Stimulated activated naive CD4-positive, alpha-beta T cell (primary cell): ENCODE measurements at places on chromosomes 5 and 9.

DNA sequence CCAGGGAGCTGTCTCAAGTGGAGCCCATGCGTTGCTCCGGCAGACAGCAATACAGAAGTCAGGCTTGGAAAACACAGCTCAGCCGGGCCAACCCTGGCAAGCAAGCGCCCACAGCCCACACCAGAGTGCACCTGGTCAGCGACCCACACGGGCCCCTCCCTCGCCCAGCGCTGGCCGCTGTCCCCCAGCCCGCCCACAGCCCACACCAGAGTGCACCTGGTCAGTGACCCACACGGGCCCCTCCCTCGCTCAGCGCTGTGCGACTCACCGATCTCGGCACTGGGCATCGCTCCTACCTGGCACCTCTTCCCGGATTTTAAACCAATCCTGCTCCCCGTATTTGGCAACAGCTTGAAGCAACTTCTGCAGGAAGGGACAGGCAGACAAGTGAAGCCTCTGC is 12.8 kb downstream of the SNAPC4 start:
- DNase-seq, result no peak

- DNase-seq, result no peak
These were observed 147.9 kb upstream of the TBCA start for GRCh38 chr5:77924081-77924480.

- DNase-seq, result no peak
These were observed 60.4 kb upstream of the SMIM23 start for GRCh38 chr5:171725205-171725601.

DNA sequence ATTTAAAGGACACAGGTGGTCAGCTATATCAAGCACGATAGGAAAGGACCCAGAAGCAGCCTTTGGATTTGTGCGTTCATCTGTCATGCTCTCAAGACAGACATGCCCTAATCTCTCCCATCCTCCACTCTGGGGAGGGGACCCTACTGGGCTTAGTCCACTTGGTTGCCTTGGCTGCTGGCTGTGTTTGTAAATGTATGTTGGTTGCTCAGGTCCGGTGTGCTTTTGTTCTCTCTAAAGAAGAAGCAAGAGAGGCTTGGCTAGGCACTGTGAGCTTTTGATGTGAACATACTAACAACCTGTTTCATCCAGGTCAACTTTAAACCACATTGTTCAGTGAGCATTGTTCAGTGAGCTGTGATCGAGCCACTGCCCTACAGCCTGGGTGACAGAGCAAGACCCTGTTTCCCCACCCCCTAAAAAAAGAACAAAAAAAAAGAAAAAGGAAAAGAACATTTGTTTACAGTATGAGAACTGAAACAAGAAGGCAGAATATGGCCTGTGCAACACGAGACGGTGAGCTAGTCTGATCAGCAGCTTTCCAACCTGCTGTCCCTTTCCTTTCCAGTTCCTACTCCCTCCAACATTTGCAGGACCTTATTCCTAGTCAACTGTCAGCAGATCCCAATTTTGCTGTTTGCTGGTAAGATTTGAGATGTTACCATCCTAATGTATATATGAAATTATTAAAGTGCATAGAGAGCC is 228.3 kb downstream of the ARHGAP26 start:
- DNase-seq, result no peak

DNA sequence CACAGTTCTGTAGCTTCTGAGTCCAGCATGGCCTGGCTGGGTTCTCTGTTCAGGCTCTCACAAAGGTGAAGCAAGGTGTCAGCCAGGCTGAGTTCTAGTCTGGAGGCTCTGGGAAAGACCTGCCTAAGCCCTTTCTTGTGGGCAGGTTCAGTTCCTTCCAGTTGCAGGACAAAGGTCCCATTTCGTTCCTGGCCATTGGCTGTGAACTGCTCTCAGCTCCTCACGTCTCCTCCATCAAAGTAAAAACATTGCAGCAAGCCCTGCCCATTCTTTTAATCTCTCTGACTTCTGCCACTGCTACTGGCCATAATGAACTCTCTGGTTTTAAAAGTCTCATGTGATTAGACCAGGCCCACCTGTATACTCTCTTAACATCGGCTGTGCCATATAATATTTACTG is 61.6 kb upstream of the BARX1 start:
- no peak for DNase-seq

GRCh38 chr9:71896761-71897160 is 14.2 kb downstream of the ABHD17B start:
- no peak for DNase-seq

GRCh38 chr5:170348137-170348633 is 41.0 kb downstream of the KCNMB1 start:
- DNase-seq, result no peak

DNA sequence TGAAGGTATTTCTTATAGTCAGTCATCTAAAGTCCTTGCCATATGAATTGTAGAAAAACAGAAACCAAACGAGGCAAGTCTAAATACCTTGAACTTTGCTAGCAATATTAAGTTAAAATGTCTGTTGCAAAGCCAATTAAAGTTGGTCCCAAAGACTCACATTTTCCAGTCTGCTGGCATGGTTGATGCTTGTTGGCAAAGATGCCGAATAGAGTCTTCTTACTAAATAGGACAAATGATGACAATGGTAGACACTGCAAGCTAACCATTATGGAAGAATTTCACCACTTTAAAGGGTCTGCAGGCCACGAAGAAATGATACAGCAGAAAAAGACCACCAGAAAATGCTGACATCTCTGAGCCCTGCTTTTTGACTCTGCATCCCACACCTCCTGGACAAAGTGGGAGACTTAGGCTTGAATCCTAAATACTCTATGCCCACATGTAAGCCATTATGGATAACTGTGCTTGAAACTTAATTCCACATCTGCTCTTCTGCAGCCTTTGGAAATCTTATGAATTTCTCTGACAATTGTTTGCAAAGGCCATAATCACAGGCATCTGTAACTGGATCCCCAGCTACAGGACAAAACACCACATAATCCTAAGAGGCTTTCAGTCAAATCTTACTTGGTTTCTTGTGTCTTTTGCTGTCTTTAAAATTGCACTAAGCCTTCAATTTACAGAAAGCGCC is 61.3 kb downstream of the LHFPL2 start:
- no peak for DNase-seq

- no peak for DNase-seq
These were observed 187.1 kb downstream of the TRIO start for GRCh38 chr5:14330291-14330690.

- DNase-seq, result no peak
These were observed 3.6 kb downstream of the PROP1 start for GRCh38 chr5:177992466-177992865.

DNA sequence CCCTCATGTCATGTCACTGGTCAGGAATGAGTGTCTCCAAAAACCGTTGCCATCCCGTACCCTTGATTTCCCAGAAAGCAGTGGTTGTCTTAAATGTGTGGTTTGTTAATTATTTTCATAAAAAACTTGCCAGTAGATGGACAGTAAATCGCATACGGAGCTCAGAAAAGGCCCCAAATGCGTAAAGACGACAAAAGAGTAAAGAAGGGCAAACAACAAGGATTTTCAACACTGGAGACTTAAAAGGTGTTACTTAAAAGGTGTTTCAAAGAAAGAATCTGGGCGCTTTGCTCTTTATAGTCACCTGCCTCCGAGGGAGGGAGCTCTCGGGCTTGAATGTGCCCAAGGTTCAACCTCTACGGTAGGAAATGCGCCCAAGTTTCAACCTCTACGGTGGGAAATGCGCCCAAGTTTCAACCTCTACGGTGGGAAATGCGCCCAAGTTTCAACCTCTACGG is 734 bp downstream of the KIF27 start:
- DNase-seq, result no peak

- DNase-seq, result no peak
These were observed 57.9 kb downstream of the KIAA1958 start for GRCh38 chr9:112544477-112544876.

DNA sequence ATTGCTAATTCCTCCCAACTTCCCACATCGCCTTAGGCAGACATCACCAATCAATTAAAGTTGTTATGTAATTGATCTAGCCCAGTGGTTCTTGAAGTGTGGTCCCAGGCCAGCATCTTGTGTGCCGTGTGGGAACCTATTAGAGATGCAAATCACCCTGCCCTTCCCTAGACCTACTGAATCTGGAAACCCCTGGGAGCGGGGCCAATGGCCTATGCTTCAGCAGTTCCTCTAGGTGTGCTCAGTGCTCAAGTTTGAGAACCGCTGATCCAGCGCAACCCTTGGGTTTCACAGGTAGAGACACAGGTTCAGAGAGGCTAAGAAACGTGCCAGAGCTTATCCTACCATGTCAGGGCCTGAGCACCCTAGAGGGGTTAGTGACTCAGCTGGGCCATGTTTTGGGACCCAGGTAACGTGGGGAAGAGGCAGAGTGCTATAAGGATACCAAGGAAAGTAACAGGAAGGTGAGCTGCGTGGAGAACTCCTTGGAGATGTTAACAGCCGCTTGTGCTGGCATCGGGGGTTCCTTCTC is 4.4 kb downstream of the SLC34A1 start:
- DNase-seq, result no peak
